ENCODE measurements at places on chromosomes 4 and X. TPM values are rescaled to one million over a fixed set of nuclear protein-coding genes. Genes with fewer than 3 reads are reported as not detected.

- peaks cover 5% of the 10 kb centered on the region for H3K27me3 ChIP-seq
- H3K4me3 ChIP-seq: no peak overlapping the region
- H3K4me1 ChIP-seq: no peaks in the 10 kb centered on the region
- no peak overlapping the region for H3K27ac ChIP-seq
- H3K36me3 ChIP-seq: no peaks in the 10 kb centered on the region
Observed at GRCh38 chr4:73681776-73682175, 58.6 kb upstream of the CXCL8 start.

GRCh38 chr4:112113864-112114263, 31.4 kb upstream of the FAM241A start:
- no peak for DNase-seq
- no peaks in the 10 kb centered on the region for H3K36me3 ChIP-seq
- no peak overlapping the region for H3K27ac ChIP-seq

DNA sequence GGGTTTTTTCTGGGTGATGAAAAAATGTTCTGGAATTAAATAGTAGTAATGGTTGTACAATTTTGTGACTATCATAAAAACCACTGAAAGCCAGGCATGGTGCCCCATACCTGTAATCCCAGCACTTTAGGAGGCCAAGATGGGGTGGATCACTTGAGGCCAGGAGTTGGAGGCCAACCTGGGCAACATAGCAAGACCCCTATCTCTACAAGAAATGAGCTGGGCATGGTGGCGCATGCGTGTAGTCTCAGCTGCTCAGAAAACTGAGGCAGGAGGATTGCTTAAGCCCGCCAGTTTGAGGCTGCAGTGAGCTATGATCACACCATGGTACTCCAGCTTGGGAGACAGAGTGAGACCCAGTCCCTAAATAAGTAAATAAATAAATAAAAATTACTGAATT, 58.3 kb upstream of the TMEM131L start:
- no peak overlapping the region for H3K27ac ChIP-seq
- no peak for DNase-seq
- H3K4me1 ChIP-seq: peaks cover 13% of the 10 kb centered on the region

GRCh38 chr4:102163404-102164140, 181.7 kb downstream of the SLC39A8 start:
- H3K27ac ChIP-seq: no peak overlapping the region
- no peak for DNase-seq
- no peaks in the 10 kb centered on the region for H3K27me3 ChIP-seq
- no peaks in the 10 kb centered on the region for H3K4me1 ChIP-seq

DNA sequence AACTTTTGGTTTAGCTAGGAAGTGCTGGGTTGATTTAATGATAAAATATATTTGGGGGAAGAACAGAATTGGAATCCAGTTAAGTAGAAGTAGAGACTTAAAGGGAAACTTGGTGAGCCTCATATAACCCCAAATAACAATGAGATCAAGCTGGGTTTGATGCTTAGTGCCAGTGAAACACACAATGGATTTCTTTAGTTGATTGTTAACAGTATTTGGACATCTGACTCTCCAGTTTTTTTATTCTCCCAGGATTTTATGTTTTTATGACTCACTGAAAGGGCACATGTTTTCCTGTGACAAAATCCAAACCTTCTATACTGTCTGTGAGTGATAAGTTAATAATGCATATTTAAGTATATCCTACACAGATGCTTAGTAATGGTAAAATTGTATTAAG, 2.7 kb upstream of the NEUROG2 start:
- DNase-seq: no peak
- H3K4me1 ChIP-seq: peaks cover 80% of the 10 kb centered on the region
- H3K27ac ChIP-seq: no peak overlapping the region

DNA sequence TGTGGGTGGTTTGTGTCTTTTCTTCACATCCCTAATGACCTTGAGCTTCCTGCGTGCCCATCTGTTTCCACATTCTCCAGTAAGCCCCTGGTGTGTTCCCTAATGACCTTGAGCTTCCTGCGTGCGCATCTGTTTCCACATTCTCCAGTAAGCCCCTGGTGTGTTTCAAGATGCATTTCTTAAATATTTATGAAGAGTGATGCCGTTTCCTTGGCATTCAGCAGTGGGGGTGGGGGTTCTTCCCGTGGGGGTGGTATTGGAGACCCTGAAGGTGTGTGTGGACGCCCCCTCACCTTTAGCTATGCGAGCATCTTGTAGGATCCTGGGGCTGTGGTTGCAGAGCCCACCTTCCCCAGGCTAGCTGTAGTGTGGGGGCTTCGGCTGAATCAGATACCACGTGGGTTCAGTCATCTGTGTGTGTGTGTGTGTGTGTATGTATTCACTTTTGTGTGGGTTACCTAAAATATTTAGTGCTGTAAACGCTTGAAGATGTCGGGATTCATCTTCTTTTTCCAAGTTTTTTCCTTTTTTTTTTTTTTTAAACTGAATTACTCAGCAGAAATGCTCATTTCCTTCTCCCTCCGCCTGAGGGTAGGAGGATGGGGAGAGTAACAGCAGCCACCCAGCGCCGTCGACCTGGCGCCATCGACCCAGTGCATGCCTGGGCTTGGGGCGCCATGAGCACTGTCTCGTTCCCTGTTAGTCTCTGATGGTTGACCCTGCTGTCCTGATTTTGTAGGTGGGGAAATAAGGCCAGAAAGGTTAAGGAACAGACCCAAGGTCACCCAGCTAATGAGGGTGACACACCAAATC, 9.9 kb downstream of the NSG1 start:
- DNase-seq: no peak
- H3K27me3 ChIP-seq: no peaks in the 10 kb centered on the region
- no peaks in the 10 kb centered on the region for H3K4me1 ChIP-seq
- no peak overlapping the region for H3K27ac ChIP-seq
- H3K4me3 ChIP-seq: no peak overlapping the region

- no peak overlapping the region for H3K4me3 ChIP-seq
- no peaks in the 10 kb centered on the region for H3K36me3 ChIP-seq
- H3K27me3 ChIP-seq: no peaks in the 10 kb centered on the region
- no peak for DNase-seq
- no peak overlapping the region for H3K27ac ChIP-seq
- H3K4me1 ChIP-seq: no peaks in the 10 kb centered on the region
Observed at GRCh38 chrX:14351611-14352303, 177.6 kb upstream of the GLRA2 start.

Gene SLIT2
- total RNA-seq: not detected

GRCh38 chr4:14008494-14008893, 381.0 kb upstream of the BOD1L1 start:
- no peak overlapping the region for H3K4me3 ChIP-seq
- no peak for DNase-seq
- H3K36me3 ChIP-seq: no peaks in the 10 kb centered on the region
- H3K27me3 ChIP-seq: no peaks in the 10 kb centered on the region
- H3K27ac ChIP-seq: no peak overlapping the region
- no peaks in the 10 kb centered on the region for H3K4me1 ChIP-seq

DNA sequence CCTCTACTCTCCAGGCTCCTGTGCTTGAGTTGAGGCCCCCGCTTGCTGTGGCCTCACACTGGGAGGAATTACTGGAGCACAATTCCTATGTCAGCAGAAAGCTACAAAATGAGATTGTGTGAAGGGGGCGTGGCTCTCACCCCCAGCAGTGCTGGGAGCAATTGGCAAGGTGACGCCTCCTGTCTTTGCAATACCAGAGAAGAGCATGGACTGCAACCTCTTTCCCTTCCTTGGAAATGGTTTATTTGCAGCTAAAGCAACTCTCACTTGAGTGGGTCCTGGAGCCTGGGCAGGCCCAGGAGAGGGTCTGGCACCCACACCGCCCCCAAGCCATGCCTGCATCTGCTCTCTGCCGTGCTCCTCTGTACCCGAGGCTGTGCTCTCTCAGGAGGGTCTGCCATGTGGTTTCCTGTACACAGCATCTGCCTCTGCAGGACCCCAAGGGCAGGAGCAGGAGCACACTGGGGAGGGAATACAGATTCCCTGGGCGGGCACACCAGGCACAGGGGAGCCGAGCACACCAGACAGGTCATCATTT, 32.9 kb upstream of the HGFAC start:
- H3K27ac ChIP-seq: no peak overlapping the region
- H3K36me3 ChIP-seq: no peaks in the 10 kb centered on the region
- no peak overlapping the region for H3K4me3 ChIP-seq
- no peak for DNase-seq

Gene TMEM150C
- not detected for total RNA-seq

DNA sequence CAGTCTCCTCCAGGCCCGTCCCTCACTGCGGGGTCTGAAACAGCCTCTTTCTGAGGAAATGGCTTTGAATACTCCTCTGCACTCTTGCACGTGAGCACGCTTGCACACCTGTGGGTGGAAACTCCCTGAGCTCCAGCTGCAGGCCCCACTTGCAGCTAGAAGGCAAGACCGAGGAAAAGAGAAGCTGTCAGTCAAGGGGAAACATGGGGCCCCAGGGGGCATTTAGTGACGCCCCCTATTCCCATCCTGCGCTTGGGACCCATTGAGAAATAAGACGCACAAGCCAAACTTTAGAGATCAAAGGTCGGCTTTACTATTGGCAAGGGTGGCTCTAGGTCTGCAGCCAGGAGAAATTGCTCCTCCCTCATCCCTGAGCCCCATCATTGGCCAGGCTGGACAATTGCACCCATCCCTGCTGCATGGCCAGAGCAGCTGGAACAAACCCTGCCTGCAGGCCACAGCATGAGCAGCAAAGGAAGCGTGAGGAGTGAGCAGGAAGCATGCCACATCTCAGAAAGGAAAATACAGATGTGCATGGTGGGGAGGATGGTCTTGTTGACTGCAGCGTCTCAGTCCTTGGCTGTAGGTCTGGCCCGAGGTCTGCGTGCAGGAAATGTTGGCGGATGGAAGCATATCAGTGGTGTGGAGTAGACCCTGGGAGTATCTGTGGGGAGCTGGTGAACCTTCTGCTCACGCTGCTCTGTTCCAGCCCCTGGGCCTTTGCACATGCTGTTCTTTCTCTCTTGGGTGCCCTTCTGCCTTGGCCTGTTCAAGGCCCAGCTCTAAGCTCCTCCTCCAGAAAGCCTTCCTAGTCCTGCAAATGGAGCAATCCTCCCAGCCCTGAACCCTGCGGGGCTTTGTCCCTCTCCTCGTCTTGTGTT, 93.9 kb downstream of the PSAPL1 start:
- H3K36me3 ChIP-seq: no peaks in the 10 kb centered on the region
- DNase-seq: no peak
- H3K4me3 ChIP-seq: no peak overlapping the region
- H3K4me1 ChIP-seq: no peaks in the 10 kb centered on the region
- H3K27me3 ChIP-seq: peaks cover 4% of the 10 kb centered on the region

DNA sequence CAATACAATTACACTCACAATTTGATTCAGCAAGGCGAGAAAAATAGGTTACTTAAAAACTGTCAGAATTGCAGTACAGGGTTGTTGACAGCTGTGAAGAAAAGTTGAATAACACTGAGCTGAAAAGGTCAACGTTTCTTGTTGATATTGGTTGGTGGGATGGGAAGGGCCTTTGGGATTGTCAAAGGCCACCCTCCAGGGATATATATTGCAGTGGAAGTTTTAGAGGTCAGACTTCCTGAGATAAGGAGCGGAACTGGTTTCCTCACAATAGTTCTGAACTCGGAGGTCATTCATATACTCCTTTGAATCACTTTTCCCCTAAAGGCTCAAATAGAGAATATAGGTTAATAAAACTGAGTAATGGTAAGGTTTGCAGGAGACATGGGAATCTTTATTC, 417.2 kb downstream of the RAPGEF2 start:
- H3K4me1 ChIP-seq: no peaks in the 10 kb centered on the region
- H3K27ac ChIP-seq: no peak overlapping the region
- no peak overlapping the region for H3K4me3 ChIP-seq
- no peaks in the 10 kb centered on the region for H3K36me3 ChIP-seq
- no peaks in the 10 kb centered on the region for H3K27me3 ChIP-seq
- no peak for DNase-seq

- no peaks in the 10 kb centered on the region for H3K27me3 ChIP-seq
- H3K4me3 ChIP-seq: no peak overlapping the region
- H3K36me3 ChIP-seq: no peaks in the 10 kb centered on the region
Observed at GRCh38 chr4:92060333-92060732, 243.4 kb upstream of the GRID2 start.

DNA sequence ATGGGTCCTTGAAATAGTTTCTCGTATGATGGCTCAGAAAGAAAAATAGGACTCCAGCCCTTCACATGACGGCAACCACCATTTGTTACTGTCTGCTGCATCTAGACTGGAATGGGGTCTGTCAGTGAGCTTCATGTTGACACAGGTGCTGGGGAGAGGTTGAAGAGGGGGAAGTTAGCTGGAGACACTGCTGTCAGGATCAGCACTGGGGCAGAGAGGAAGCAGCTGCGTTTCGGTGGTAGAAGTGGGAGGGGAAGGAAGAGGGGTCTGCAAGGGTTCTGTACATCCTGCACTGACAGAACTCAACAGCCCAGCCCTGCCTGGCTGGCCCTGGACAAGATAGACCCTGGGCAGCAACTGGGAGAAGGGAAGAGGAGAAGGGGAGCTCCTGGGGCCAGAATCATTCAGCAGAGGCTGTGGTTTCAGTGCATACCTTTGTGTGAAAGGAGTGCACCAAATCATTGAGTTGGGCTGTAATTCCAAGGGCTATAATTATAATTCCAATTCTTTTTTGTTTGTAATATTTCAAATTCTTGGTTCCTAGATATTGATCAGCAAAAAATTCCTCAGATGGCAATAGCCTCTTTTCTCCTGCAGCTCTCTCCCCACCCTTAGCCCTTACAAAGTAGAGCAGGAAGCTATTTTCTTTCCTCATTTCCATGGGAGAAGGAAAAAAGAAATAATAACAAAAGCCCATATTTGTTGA, 119.4 kb upstream of the C1GALT1C1 start:
- no peak overlapping the region for H3K4me3 ChIP-seq
- peaks cover 2% of the 10 kb centered on the region for H3K36me3 ChIP-seq
- H3K27me3 ChIP-seq: no peaks in the 10 kb centered on the region
- no peak for DNase-seq

- peaks cover 5% of the 10 kb centered on the region for H3K36me3 ChIP-seq
- no peaks in the 10 kb centered on the region for H3K27me3 ChIP-seq
- H3K4me1 ChIP-seq: peaks cover 30% of the 10 kb centered on the region
Observed at GRCh38 chrX:15761564-15762191, 23.6 kb downstream of the CA5B start.

- no peak overlapping the region for H3K4me3 ChIP-seq
- peaks cover 23% of the 10 kb centered on the region for H3K27me3 ChIP-seq
- no peak for DNase-seq
- peaks cover 11% of the 10 kb centered on the region for H3K4me1 ChIP-seq
Observed at GRCh38 chrX:135432881-135433521, 11.3 kb downstream of the SMIM10L2A start.

- no peak for DNase-seq
- H3K4me3 ChIP-seq: no peak overlapping the region
- H3K27ac ChIP-seq: no peak overlapping the region
- no peaks in the 10 kb centered on the region for H3K4me1 ChIP-seq
- no peaks in the 10 kb centered on the region for H3K36me3 ChIP-seq
- H3K27me3 ChIP-seq: peaks cover 4% of the 10 kb centered on the region
Observed at GRCh38 chr4:26793735-26794134, 66.9 kb upstream of the STIM2 start.

- H3K4me1 ChIP-seq: peaks cover 13% of the 10 kb centered on the region
- H3K36me3 ChIP-seq: no peaks in the 10 kb centered on the region
- DNase-seq: no peak
- H3K4me3 ChIP-seq: no peak overlapping the region
Observed at GRCh38 chr4:69828828-69829227, 31.1 kb downstream of the SULT1E1 start.

All from activated CD4-positive, alpha-beta T cell treated with anti-CD3 and anti-CD28 coated beads, Interleukin-2, amount 10 ng/mL, durations not matched to agents 7 days and 5 days (primary cell).